ENCODE measurements at places on chromosomes 2 and 18.

- H3K4me3 ChIP-seq = no peak overlapping the region
- no peaks in the 10 kb centered on the region for H3K36me3 ChIP-seq
- no peak for DNase-seq
- H3K4me1 ChIP-seq = no peaks in the 10 kb centered on the region
These were observed 258.0 kb downstream of the ZEB2 start for GRCh38 chr2:144261966-144262365.

GRCh38 chr2:112033600-112033999 is 21.5 kb upstream of the TMEM87B start:
- H3K4me1 ChIP-seq = no peaks in the 10 kb centered on the region
- no peak overlapping the region for H3K27ac ChIP-seq
- no peak overlapping the region for H3K4me3 ChIP-seq
- DNase-seq = no peak
- H3K27me3 ChIP-seq = peaks cover 5% of the 10 kb centered on the region

GRCh38 chr2:228731517-228731916 is 539.6 kb downstream of the PID1 start:
- H3K27me3 ChIP-seq = no peaks in the 10 kb centered on the region
- no peak overlapping the region for H3K27ac ChIP-seq
- no peak overlapping the region for H3K4me3 ChIP-seq
- no peaks in the 10 kb centered on the region for H3K4me1 ChIP-seq

- H3K27me3 ChIP-seq = 0 out of 2 replicates have a peak, but pooled peaks cover 4% of the 10 kb centered on the region
- H3K27ac ChIP-seq = no peak overlapping the region
- no peak for DNase-seq
- no peaks in the 10 kb centered on the region for H3K4me1 ChIP-seq
These were observed 170.8 kb downstream of the INO80D start for GRCh38 chr2:205915130-205915524.

All from SJSA1 (cell line).